ENCODE measurements at places on chromosomes 12 and 14. TPM values are rescaled to one million over a fixed set of nuclear protein-coding genes. Genes with fewer than 3 reads are reported as not detected.

- no peak for DNase-seq
These were observed 23.4 kb upstream of the ATXN7L3B start for GRCh38 chr12:74514098-74514872.

GRCh38 chr12:58369576-58369975 is 428.2 kb downstream of the ATP23 start:
- no peak for DNase-seq

- DNase-seq: no peak
These were observed 1.1 kb upstream of the ARG2 start for GRCh38 chr14:67618617-67619063.

The EFS gene
- 10.2 TPM for total RNA-seq

- DNase-seq: no peak
These were observed 154.2 kb upstream of the PRMT8 start for GRCh38 chr12:3336606-3337311.

DNA sequence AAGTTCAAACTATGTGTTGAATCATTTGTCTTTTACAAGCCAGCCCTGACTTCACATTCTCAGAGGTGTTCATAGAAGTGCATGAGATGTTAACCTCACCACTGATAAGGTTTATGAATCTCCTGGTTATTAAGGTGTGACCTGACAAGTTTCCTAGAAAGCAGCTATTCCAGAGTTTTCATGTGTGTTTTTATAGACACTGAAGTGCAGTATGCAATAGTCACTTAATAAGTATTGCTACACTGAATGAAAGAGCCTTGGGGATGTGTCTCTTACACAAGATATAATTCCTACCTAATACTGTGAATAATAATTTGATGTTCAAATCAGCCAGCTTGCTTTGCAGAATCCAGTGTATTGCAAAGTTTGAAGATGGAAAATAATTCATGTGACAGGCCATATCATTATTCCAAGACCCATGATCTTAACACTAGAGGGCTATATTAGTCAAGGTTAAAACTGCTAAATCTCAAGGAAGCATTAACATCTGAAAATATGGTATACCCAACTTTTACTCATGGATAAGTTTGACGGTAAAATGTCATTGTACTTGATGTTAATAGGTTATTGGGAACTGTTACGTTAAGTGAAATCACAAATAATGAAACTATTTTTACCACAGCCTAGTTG is 13.0 kb downstream of the SLC25A3 start:
- DNase-seq: no peak

- no peak for DNase-seq
These were observed 25.8 kb upstream of the BEGAIN start for GRCh38 chr14:100612986-100613385.

GRCh38 chr14:104403421-104404220 is 175.9 kb upstream of the C14orf180 start:
- DNase-seq: peak; percentile 36

- DNase-seq: no peak
These were observed 44.6 kb downstream of the CCDC85C start for GRCh38 chr14:99559286-99559990.

DNA sequence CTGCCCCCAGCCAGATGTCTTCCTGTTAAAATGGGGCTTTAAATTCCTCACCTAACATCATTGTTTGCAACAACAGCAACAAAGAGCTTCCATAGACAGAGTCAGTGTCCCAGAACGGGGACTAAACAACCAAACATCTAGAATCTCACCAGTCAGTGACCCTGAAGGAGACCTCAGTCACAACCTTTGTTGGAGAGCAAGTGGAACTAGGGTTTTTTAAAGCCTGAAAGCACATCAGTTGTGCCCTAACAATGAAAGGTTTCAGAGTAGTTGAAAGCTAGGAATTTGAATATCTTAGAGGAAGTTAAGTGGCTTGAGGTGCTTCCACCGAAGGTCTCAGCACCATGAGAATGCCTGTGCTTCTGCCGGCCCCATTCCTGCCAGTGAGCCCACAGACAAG is 5.0 kb upstream of the ALDH2 start:
- DNase-seq: no peak

GRCh38 chr12:49553512-49554088 is 14.3 kb downstream of the MCRS1 start:
- no peak for DNase-seq

DNA sequence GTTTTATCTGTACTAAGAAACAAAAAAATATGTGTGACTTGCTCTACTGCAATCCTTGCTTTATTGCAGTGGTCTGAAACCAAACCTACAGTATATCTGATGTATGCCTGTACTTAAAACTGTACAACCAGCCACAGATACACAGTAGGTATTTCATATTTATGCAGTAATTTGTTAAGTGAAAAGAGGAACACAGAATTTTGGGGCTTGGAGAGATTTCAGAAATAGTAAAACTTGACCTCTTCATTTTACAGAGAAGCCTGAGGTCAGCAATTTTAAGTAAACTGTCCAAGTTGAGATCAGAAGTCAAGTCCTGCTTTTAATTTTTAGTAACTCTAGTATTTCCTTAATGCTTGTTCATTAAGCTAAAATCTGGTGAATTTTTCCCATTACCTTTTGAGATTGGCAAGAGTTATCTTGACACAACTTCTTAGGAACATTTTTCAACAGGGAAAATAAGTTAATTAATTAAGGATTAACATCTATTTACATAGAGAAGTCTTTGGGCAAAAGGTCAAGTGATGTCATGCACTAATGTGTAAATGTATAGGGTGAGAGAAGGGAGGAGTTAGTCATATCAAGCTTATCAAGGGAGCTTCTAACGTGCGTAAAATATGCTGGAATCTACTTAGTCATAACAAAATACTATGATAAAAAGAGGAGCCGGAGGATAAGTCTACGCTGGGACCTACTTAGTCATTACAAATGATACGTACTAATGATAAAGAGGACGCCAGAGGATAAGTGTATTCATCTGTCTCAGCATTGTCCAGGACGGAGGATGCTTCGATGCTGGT is 66.0 kb upstream of the GTF2A1 start:
- no peak for DNase-seq

- no peak for DNase-seq
These were observed 502 bp downstream of the KIF26A start for GRCh38 chr14:104138718-104139459.

GRCh38 chr12:124555168-124556073 is 12.0 kb downstream of the NCOR2 start:
- DNase-seq: no peak

- DNase-seq: peak; percentile 46
These were observed 891.1 kb downstream of the TMEM121 start for GRCh38 chr14:106417224-106418049.

DNA sequence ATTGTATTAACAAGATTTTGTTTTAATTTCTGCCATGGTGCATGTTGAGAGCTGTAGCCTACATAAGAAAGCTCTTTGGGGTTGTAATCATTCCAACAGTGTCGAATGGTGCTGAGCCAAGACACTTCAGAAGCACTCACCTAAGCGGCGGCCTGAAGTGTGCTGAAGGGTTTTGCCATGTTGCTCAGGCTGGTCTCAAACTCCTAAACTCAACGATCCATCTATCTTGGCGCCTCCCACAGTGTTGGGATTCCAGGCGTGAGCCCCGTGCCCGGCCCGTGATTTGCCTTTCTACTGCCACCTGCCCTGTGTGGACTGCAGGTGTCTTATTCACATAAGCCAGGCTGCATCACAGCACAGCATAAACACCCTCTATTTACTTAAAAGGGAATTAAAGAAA is 48.9 kb downstream of the AMN start:
- DNase-seq: peak; percentile 55

The AMIGO2 gene
- 16.8 TPM for total RNA-seq

DNA sequence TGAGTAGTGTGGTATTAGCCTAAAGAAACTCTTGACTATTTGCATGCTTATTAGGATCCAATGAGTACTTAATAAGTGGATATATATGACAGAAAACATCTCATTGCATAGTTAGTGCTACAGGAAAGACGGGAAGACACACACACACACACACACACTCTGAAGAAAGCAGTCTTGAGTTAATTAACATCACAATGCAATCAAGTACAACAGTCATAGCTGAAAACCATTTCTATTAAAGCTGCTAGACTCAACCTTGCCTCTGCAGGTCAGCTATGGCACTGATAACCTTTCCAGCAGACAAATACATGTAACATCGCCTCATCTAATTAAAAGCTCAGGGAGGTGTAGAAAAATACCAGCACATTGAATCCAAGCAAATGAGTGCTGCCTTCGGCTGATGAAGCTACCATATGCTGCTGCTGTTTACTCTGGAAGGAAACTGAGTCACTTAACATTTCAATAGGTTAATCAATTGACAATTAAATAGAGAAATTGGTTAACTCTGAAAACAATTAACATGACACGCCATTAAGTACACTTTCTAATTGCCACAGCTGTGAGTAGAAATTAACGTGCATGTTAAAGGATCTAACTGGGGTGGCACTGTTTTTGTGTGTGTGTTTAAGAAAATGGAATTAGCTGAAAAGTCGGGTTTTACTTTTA is 93.2 kb upstream of the OTX2 start:
- DNase-seq: no peak

The SVOP gene
- total RNA-seq: not detected

DNA sequence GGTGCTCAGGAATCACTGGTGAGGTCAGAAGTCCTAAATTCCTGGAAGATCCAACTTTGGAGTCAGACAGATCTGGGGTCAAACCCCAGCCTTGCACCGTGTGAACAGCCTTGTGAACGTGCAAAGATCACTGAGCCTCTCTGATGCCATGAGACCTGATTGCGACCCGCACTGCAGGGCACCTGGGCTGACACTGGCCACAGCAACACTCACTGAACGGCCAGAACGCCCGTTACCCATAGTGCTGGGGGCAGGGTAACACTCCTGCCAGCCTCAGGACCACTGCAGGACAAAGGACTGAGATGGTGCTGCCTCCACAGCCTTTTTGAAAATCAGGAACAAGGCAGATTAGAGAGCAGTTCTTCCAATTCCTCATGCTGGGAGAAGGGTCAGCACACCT is 28.3 kb downstream of the CHGA start:
- no peak for DNase-seq

- peak; percentile 95 for DNase-seq
These were observed at the start of gene SPATS2 for GRCh38 chr12:49367381-49368239. Gene SPATS2, plus strand, starts transcription at chr12:49367462. Its CDS starts 93,551 bp downstream, at chr12:49461013.

The AICDA gene
- not detected for total RNA-seq

The PDE3A gene
- 3.0 TPM for total RNA-seq

- no peak for DNase-seq
These were observed 9.9 kb downstream of the LGR5 start for GRCh38 chr12:71449373-71450070.

- no peak for DNase-seq
These were observed 58.8 kb downstream of the CCER1 start for GRCh38 chr12:90896164-90896563.

The NTS gene
- not detected for total RNA-seq

The TCTN2 gene
- 8.4 TPM for total RNA-seq

- no peak for DNase-seq
These were observed 189.7 kb upstream of the RGS6 start for GRCh38 chr14:71742485-71742884.
